ENCODE measurements at places on chromosomes 3 and 15.

- DNase-seq: peak; percentile 38
These were observed at the start of gene CAMK1 for GRCh38 chr3:9769426-9770275. Gene CAMK1 (minus strand): TSS chr3:9769947. CDS start chr3:9767749, 2,198 bp downstream.

- DNase-seq: no peak
These were observed 22.6 kb upstream of the C3orf70 start for GRCh38 chr3:185175370-185175987.

- DNase-seq: no peak
These were observed 37.7 kb upstream of the NAALADL2 start for GRCh38 chr3:174821477-174821876.

DNA sequence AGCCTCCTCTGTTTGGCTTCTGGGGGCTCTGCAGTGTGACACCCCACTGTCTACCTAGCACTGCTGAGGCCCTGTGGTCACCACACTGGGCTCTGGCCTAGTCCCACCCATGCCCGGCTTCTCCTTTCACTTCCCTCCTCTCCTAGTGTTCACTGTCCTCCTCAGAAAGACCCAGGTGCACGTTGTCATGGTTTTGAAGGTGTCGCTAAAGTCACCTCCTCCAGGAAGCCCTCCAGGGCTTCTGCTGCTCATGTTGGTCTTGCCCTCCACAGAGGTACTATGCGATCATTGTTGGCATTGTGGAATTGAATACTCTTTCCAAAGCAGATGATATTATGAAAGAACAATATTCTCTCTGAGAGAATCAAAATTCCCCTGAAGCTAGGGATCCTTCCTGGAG is 163.5 kb downstream of the GABRG3 start:
- no peak for DNase-seq

DNA sequence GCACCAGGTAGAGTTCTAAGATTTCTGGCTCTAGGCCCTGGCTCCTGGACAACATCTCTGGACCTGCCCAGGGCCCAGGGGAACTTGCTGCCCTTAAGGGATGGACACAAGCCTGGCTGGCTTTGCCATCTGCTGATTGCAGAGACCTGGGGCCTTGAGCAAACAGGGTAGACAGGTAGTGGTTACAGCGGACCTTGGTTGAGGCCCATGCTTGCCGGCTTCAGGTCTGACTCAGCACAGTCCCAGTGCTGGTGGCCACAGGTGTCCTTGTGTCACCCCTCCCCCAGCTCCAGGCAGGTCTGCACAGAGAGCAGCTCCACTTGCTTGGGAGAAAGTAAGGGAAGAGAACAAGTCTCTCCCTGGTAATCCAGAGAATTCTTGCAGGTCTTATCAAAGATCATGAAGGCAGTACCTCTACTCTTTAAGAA is 15.9 kb upstream of the ACTL6A start:
- no peak for DNase-seq

DNA sequence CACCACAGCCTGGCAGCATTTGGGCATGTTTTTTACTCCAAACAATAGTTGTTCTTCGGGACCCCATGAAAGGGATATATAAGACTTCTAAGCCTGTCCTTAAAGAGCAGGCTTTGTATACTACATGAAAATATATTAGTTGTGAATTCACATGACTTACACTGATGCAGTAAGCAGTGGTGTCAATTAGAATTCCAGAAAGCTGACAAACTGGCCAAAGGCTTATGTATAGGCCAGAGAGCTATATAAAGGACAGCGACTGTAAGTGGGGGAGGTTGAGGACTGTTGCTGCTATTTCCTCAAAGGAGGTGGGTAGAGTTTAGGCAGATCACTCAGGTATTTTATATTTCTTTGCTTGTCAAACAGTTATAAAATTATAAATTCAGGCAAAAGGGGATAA is 24.8 kb downstream of the KPNA4 start:
- no peak for DNase-seq

DNA sequence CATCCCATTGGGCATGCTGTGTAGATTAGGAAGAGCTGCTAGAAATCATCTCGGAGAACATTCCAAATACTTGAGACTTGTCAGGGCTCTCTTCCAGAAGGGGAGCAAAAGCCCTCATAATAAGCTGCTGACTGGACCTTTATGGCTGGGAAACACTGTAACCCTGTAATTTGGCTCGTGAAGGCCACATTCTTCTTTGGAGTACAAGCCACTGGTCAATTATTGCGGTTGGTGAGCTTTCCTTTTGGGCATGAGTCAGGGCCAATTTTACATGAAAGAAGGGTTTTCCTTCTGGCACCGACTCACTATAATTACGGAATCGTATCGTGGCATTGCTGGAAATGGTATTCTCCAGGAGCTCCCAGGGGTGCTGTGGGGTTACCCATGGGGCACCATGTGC is 434.5 kb upstream of the RGMA start:
- DNase-seq: no peak

DNA sequence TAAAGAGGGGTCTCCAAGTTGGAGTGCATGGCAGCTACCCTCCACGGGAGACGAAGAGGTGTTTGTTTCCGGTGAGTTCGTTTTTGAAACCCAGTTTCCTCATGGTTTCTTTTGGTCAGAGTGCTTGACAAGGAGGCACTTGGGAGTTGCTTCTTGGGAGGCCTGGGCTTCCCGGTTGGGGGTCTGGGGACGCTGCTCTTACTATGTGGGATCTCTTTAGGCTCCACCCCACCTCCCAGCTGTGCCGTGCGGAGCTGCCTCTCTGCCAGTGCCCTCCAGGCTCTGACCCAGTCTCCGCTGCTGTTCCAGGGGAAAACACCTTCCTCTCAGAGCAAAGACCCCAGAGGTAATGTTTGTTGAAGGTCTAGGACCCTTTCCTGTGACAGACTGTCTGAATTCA is 29.6 kb downstream of the KIF7 start:
- no peak for DNase-seq

- no peak for DNase-seq
These were observed 47.2 kb downstream of the CD86 start for GRCh38 chr3:122102191-122102935.

DNA sequence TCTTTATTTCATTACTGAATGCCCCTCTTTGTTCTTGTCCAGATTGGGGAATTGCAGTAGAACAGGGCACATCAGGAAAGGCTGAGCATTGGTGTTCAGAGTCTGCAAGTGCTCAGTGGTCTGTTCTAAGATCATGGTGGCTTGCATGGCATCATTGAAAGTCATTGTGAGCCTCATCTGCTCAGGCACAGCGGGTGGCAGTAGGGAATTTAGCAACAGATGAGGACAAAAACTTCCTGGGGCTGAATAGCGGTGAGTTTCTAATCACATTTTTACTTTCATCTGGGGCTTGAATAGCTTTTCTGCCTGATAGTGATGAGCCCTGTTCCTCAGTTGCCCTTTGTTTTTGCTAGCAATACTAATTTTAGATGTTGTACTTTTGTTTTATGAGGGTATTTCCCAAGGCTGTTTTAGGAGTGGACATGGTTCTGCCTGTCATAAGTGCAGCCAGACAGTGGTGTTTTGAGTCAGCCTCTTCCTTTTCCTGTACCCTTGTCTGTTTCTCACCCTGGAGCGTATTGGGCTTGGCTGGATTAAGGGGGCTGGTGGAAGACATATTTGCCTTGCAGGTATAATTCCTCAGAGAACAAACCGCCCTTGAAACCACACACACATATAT is 127.2 kb upstream of the IL12A start:
- DNase-seq: no peak

DNA sequence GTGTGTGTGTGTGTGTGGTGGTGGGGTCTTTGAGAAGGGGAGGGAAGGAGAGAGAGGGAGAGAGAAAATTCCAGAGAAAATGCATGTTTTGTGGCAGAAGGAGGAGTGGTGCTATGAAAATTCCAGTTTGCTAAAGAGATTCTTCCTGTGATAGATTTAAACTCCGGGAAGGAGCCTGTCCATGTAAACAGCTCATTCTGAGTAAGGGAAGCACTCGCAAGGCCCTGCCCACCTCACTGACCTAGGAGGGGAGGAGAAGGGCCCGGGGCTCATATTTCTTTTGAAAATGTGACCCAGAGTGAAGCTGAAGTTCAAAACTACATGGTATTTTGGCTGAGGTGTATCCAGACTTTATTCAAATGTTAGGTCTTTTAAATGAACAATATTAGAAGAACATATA is 41.3 kb downstream of the ADAMTSL3 start:
- DNase-seq: no peak

DNA sequence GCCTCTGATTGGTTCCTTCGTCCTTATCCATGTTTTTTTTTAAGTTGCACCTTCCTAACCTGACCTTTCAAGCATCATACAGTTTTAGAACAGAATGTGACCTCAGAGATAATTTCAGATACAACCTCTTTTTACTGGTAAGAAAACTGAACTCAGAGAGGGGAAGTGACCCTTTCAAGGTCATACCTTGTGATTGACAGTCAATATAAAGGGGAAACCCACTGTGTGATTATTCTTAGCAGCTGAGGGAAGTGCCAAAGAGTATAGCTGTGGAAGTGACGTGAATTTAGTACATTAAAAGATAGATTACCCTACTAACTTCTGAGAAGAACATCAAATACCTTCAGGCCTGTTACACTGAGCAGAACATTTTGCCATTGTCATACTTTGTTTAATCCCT is 319.4 kb downstream of the NEK10 start:
- no peak for DNase-seq

GRCh38 chr15:96064351-96064756 is 266.1 kb upstream of the NR2F2 start:
- DNase-seq: no peak

- DNase-seq: no peak
These were observed 1.2 kb downstream of the IFT122 start for GRCh38 chr3:129441215-129441614.

GRCh38 chr15:65254758-65255157 is 31.9 kb downstream of the PARP16 start:
- DNase-seq: no peak

GRCh38 chr3:107870943-107871638 is 219.7 kb downstream of the CD47 start:
- DNase-seq: peak; percentile 61

DNA sequence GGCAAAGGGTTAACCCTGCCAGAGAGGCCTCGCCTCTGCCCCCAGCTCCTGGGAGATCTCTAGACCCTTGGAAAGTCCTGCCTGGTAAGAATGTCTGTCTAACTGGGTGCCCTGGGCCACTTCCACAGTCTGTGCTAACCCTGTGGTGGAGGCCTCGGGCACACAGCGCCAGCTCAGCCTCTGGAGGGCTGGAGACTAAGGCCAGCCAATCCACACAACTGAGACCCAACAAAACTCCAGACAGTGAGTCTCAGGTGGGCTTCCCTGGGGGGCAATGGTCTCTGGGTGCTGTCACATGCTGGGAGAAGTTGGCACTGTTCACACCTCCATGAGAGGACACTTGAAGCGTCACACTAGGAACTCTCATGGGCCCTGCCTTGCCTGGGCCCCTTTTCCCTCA is 19.5 kb downstream of the ZXDC start:
- DNase-seq: no peak

DNA sequence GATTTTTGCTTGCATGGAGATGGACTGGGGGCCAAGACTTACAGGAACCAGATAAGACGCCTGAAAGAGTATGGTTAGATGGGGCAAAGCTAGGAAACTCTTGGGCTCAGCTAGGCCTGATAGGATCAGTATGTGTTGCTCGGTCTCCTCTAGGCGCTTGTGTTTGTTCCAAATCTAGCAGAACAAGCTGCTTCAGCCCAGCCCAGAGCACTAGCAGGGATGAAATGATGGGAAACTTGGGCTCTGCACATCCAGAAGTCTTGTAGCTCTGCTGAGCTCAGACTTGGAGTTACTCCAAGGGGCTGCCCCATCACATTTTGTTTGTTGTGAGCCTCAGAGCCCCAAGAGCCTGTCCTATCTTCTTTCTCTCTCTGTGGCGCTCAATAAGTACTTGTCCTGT is 34.7 kb downstream of the FOXL2 start:
- no peak for DNase-seq

- no peak for DNase-seq
These were observed 246.2 kb upstream of the TBL1XR1 start for GRCh38 chr3:177443469-177443868.

DNA sequence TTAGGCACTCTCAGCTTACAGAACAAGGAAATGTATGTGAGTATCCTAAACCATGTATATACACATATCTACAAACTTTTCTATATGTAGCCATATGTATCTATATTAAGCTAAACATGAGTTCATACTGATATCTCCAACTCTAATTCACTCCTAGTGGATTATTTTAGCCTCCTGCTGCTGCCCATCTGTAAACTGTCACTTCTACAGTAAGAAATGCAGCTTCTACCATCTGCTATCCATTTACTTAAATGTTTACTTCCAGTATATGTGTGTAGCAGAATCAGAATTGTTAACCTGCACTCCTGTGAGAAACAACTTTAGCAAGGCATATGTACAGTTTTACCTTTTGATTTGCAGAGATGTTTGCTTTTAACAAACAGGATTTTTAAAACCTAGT is 478.5 kb upstream of the CBLB start:
- no peak for DNase-seq

DNA sequence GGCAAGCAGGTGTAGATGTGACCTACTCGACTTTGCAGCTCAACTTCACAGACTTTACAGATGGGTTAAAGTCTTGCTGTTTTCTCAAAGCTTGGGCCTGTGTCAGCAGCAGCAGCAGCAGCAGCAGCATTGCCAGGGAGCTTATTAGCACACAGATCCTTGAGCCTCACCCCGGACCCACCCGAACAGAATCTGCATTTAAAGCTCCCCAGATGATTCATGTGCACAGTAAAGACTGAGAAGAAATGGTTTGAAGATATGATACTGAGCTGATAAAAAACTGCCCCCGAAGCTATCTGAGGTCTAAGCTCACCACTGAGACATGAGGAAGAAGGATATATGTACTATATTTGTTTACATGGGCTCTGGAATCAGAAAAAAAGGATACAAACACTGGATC is 231.7 kb downstream of the ARPP21 start:
- no peak for DNase-seq

DNA sequence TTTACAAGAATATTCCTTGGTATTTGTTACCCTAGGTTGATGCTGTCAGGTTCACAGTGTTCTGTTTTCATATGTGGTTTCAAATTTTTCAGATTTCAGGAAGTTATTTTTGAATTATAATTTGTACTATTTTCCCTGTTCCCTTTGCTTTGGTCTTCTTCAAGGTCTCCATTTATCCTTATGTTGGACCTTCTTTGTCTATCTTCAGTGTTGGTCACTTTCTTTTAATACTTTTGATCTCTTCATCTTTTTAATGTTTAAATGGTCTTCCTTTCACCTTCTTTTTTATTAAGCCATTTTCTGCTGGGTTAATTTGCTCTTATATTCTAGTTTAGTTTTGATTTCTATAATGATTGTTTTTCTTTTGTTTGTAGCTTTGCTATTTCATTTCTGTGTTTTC is 61.3 kb downstream of the KLHL25 start:
- no peak for DNase-seq

DNA sequence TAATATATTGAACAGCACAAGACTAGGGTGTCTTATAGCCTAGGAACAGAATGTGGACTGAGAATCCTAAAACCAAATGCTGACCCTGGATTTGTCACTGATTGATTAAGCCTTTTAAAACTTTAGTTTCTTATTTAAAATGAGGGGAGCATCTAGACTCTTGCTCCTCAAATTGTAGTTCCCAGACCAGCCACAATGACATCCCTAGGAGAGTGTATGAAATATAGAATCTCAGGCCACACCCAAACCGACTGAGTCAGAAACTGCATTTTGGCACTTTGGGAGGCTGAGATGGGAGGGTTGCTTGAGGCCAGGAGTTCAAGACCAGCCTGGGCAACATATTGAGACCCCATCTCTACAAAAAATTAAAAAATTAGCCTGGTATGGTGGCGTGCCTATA is 287.8 kb upstream of the UMPS start:
- no peak for DNase-seq

GRCh38 chr3:157958457-157958856 is 147.8 kb downstream of the SHOX2 start:
- DNase-seq: no peak

- no peak for DNase-seq
These were observed 19.1 kb upstream of the IGDCC3 start for GRCh38 chr15:65396965-65397317.

Measured in T-helper 2 cell (primary cell).